ENCODE measurements at places on chromosomes 12 and 14. TPM values are rescaled to one million over a fixed set of nuclear protein-coding genes. Genes with fewer than 3 reads are reported as not detected.

DNA sequence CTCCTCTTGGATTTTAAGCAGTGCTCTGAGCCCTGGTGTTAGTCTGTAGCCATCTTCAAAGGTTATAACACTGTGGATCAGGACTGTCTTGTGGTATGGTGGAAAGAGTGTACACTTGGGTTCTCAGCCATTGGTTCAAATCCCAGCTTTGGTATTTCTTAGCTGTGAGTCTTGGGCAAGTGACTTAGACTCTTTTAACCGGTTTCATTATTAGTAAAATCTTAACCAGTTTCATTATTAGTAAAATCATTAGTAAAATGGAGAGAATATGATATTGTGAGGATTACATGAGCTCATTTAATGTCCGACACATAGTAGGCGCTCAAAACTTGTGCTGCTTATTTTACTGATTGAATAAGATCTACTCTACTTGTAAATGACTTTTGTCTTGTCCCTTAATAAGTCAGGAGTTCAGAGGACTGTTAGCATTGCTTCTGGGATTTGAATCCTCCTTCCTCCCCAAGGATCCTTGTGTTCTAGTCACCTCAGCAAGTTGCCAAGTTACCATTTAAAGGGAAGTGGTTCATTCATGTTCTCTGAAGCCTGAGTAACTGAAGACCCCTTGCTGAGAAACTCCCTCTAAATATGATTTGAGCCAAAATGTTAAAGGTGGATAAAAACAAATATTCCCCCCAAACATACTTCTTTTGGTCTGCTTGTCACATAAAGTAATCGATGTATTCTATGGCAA lies 12.4 kb downstream of the TTLL5 start:
- no peak for DNase-seq

- DNase-seq, result no peak
Observed at GRCh38 chr14:90300611-90301047, 31.1 kb downstream of the NRDE2 start.

- peak; percentile 94 for DNase-seq
Observed at GRCh38 chr12:55996715-55997534, at the start of gene SUOX. Gene SUOX, plus strand, starts transcription at chr12:55997276. Its CDS starts 4,946 bp downstream, at chr12:56002222.

DNA sequence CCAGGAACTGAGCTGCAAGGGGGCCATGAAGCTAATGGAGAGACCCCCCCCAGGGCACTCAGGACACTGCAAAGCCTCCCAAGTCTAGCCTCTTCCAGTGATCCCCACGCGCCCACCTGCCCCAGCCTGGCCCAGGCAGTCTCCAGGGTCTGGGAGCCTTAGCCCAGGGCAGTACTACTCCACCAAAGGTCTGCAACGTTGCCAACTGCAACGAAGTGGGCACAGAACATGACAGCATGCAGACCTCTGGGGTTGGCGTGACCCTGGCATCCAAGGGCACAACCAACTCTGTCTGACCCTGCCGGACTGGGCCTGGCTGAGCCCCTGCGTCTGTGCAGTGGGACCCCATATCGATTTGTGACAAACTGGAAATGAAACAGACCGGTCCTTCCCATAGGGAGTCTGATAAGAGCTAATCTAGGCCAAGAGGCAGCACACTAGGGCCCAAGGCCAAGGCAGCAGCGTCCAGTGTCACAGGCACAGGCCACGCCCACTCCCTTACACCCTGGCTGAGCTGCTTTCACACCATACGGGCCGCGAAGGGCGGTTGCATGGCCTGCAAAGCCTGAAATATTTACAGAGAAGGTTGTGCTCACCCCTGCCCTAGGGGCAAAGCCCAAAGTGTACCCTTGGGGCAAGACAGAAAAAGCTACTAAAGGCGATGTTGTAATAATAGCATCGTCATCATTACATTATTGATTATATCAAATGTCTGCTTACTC lies 76.7 kb downstream of the NCOR2 start:
- peak; percentile 89 for DNase-seq

GRCh38 chr12:1583421-1584078 lies 10.8 kb downstream of the FBXL14 start:
- no peak for DNase-seq

DNA sequence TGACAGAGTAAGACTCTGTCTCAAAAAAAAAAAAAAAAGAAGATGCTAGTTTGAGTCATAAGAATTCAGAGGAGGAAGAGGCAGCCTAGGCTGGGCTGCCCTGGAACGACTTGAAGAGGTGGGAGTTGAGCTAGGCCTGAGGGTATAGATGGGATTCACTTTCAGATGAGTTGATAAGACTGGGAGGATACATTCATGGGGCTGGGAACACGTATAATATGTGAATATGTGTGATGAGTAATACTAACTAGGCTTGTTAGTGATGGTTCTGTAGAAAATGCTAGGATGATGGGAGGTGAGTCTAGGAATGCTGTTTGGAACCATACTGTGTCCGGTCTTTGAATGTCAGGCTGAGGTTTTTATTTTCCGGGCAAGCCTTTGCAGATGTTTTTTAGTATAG lies 9.0 kb downstream of the PLEKHA5 start:
- no peak for DNase-seq

- DNase-seq, result no peak
Observed at GRCh38 chr12:110286623-110287022, 5.6 kb downstream of the ATP2A2 start.

GRCh38 chr12:12032851-12033797 lies 37.6 kb upstream of the BCL2L14 start:
- peak; percentile 82 for DNase-seq

GRCh38 chr12:100216337-100216736 lies 15.7 kb downstream of the ACTR6 start:
- no peak for DNase-seq

CCDC88C gene
- 7.4 TPM for total RNA-seq

VASH1 gene
- total RNA-seq, result 15.9 TPM

PPM1H gene
- total RNA-seq, result 6.3 TPM

IGFBP6 gene
- 28.6 TPM for total RNA-seq

TAS2R7 gene
- not detected for total RNA-seq

All from heart right ventricle (tissue), 16 donors.